Stimulated activated CD4-positive, alpha-beta T cell treated with anti-CD3 and anti-CD28 coated beads, Interleukin-15, amount 100 ng/mL, for 1 hour (primary cell): ENCODE measurements at places on chromosomes 4 and X.

DNA sequence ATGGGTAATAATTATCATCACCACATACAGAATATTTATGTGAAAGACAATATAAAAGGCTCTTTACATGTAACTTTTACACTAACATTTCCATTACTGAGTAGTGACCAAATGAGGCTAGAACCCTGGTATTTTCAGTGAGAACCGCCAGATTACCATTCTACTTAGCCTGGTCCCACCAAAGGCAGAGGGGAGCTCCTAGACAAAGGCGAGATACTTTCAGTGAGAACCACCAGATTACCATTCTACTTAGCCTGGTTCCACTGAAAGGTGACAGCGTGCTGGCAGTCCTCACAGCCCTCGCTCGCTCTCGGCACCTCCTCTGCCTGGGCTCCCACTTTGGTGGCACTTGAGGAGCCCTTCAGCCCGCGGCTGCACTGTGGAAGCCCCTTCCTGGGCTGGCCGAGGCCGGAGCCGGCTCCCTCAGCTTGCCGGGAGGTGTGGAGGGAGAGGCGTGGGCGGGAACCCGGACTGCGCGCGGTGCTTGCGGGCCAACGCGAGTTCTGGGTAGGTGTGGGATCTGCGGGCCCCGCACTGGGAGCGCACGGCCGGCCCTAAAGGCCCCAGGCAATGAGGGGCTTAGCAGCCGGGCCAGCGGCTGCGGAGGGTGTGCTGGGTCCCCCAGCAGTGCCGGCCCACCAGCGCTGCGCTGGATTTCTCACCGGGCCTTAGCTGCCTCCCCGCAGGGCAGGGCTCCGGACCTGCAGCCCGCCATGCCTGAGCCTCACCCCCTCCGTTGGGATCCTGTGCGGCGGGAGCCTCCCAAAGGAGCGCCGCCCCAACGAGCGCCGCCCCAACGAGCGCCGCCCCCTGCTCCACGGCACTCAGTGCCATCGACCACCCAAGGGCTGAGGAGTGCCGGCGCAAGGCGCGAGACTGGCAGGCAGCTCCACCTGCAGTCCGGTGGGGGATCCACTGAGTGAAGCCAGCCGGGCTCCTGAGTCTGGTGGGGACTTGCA, 1276.1 kb downstream of the PCDH7 start:
- DNase-seq: no peak

- DNase-seq: no peak
Measured at GRCh38 chr4:63904201-63904600, 505.0 kb downstream of the TECRL start.

DNA sequence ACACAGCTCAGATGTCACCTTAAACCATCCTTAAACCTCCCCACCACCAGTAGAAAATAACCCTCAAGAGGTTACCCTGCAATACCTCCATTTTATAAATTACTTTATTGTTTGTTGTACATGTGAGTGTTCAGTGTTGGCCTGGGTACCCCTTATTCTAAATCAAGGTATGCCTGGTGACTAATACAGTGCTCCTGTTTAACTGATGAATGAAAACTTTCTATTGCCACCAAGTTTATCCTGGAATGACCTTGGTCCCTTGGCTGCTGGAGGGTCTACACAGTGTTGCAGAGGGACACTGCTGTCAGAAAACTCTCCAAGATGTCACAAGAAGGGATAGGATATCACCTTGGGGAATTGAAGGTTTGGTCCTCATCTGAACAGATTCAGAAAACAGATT, 7.3 kb upstream of the TXLNG start:
- DNase-seq: no peak

DNA sequence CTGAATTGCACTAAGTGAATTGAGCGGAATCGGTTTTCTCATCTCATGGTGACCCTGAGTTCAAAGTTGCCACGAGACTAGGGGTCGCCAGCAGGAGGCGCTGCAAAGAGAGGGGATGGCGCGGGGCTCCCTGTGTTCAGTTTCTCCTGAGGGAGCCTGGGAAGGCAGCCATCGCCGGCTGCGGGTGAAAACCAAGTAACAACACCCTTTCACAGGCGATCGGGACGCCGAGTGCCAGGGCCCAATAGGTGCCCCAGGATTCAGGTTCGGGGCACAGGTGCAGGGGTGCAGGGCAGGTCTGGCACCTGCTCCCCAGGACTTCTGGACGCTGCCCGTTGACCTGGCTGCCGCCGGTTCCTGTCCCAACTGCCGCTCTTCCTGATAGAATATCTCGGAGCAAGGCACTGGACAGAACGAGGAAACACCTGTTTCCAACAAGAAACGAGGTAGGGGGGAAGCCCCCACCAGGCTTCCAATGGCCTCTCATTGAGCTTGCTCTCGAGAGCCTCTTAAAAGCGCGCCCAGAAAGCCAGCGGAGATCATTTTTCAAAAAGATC, 1.1 kb upstream of the FGF16 start:
- DNase-seq: no peak

DNA sequence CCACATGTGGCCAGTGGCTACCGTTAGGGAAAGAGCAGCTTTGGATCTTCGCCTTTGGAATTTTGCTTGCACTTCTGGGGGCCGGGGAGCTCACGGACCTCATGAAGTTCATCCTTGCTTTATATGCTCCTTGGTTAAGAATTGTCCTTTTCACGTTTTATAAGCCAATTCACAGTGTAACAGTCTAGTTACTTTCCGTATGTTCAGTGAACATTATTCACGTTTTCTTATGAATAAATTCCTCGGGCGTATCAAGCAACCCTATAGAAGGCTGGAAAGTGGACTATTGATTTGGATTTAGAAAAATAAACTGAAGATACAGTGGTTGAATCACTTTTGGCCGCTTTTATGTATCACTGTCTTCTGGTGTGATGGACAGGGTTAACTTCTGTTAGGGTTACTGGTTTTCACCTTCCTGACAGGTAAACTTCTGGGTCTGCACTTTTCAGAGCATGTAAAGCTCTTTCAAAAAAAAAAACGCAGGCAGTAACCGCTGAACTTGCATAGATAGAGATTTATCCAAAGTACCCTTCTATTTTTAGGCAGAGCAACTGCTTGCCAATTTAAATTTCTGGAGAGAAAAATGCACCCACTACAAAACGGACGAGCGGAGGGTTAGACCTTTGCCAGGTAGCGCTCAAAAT, 569 bp upstream of the PDLIM5 start:
- no peak for DNase-seq

DNA sequence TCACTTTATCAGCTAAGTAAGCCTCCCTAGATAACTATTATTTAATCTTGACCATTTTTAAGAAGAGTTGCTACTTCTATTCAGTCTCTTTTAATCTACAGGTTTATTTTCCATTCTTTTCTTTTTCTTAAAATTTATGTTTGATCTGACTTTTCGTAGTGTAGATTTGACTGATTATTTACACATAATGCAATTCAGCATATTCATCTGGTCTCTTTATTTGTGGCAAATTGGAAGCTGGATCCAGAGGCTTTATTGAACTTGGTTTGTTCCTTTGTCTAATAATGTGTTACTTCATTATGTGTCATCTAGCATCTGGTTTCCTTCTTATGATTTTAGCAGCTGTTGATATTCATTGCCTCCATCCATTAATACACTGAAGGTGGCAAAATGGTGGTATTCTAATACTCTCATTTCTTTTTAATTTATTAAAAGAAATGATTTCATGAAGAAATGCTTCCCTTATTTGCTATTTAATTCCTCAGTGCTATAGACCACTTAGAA, 113.0 kb downstream of the FBXW7 start:
- DNase-seq: no peak

DNA sequence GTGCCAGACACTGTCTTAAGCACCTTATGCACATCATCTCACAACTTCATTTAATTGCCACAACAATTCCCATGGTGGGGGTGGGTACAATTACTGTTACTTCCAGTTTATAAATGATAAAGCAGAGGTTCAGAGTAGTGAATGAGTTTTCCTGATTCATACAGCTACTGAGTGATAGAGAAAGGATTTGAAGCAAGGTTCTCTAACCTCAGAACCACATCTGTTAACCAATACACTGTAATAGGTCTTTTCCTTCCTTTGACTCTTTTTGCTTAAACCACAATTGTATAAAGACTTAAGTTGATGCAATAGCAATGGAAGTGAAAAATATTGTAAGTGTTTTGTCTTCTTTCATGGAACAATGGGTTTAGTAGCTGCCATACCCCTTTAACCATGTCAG, 43.5 kb upstream of the PAK3 start:
- DNase-seq: no peak

GRCh38 chrX:111585337-111585736, 73.9 kb downstream of the SERTM2 start:
- no peak for DNase-seq

DNA sequence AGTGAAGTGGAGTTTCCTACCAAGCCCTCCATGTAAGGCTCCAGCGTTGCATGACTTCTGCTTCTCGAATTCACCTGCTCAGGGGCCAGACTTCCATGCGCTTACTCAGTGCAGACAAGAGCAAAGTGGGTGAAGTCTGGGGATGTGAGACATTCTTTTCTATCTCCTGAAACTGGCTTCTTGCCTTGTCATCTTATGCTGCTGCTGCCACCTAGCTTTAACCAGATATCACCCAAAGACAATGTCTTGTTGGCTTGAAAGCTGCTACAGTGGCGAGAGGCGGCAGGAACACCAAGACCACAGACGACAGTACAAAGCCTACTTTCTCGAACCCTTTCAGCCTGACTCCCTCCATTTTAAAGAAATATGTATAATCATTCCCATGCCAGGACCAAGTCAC, 103.6 kb upstream of the ADGRG2 start:
- no peak for DNase-seq

DNA sequence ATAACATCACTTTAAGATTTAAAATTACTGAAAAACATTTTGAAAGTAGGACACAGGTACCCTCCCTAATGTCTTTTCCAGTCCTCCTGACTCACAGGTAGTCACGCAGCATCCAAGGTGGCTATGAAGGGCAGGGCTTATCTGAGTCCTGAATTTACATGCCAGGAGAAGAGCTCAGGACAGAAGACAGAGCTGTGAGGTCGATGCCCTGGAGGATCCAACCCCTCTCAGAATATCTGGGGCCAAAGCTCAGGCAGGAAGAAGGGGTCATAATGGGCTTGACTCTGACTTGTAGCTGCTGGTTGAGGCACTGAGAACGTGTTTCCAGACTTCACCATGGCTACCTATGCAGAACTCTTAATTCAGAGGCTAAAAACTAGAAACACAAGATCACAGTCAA, 177.5 kb downstream of the AASDH start:
- no peak for DNase-seq

DNA sequence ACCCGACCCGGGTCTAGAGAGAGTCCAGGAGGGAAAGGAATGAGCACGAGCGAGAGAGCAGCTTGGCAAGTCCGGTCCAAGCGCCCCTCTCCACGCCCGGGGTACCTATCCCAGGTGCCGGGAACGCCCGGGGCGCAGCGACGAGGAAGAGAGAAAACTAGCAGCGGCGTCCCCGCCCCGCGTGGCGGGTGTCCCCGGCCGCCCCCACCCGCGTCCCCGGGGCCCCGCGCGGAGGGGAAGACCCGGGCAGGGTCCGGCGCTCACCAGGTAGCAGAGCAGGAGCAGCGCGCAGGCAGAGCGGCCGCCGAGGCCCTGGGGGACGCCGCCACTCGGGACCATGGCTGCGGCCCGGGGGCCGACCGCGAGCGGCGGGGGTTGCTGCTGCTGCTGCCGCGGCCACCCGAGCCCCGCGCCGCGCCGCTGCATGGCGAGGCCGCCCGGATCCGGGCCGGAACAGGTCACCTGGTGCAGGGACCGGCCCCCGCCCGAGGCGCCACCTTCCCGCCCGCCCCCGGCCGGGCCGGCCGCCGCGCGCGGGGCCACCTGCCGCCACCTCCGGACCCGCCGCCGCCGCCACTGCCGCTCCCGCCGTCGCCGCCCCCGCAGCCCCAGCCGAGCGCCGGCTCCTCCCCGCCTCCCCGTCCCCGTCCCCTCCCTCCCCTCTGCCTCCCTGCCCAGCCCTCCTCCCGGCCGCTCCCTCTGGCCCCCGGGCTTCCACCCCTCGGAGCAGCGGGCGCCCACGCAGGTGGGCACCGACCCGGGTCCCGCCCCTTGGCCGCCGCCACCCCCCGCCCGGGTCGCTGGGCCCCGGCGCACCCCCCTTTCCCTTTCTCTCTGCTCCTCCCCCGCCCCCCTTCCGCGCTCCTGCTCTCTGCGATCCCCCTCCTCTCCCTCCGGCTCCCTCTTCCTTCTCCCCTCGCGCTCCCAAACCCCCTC, at the start of gene SEL1L3:
TSS of gene SEL1L3 (minus strand) at position 578 of the 936 bp plus-strand sequence. CDS start at position 426, 152 bp downstream.
- no peak for DNase-seq

DNA sequence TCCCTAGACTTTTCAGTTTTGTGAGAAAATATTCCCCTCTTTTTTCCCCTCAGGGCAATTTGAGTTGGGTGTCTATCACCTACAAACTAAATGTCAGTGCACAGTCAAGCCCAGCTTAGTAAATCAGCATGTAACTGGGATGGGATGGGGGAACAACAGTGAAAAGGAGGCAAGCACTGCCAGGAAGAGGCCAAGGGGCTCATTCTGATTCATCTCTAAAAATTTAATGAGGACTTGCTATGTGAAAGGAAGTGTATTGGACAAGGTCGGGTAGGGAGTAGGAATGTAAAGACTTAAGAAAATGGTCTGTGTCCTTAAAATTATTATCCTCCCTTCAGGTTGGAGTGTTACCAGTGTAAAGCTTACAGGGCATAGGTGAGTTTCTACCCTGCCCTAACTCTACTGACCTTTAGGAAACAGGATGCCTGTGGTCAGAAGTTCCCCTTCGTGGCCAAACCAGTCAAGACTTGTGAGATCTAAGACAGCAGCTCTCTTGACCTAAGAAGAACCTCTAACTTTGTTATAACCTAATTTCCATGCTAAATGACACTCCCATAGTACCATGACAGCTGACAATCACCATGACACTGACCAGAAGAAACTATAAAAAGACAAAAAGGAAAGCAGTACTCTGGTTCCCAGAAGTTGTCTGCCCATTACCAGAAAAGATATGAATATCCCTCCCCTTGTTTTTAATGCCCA, 194.4 kb upstream of the LDB2 start:
- no peak for DNase-seq

GRCh38 chr4:25223802-25224375, 9.9 kb upstream of the PI4K2B start:
- no peak for DNase-seq

DNA sequence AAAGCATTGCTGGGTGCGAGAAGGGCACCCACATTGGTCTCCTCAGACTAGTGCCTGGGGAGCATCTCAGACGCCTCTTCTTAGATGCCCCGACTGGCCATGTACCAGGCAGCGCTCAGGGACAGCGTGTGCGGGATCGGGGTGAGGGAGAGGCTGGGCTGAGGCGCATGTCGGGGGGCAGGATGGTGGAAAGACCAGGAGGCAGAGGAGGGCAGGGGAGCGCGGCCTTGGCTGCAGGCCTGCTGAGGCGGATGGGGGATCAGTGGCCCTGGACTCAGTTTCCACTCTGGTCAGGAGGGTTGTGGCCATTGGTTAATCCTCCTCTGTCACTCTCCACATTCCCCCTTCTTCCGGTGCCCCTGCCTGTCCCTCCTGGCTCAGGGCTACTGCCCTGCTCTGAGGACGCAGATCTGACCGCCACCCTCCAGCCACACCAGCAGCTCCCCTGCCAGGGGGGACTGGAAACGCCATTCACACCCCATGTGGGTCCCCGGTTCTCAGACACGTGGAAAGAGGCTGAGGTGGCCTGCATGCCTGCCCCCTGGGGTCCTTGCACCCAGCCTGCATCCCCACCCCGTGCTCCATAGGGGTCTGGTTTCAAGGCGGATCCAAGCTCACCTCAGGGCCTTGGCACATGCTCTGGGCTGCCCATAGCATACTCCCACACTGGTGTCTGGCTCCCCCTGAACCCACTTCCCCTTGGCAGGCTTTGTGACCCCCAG, 105.9 kb downstream of the CPZ start:
- DNase-seq: no peak
